ENCODE measurements at places on chromosomes 5 and 9.

DNA sequence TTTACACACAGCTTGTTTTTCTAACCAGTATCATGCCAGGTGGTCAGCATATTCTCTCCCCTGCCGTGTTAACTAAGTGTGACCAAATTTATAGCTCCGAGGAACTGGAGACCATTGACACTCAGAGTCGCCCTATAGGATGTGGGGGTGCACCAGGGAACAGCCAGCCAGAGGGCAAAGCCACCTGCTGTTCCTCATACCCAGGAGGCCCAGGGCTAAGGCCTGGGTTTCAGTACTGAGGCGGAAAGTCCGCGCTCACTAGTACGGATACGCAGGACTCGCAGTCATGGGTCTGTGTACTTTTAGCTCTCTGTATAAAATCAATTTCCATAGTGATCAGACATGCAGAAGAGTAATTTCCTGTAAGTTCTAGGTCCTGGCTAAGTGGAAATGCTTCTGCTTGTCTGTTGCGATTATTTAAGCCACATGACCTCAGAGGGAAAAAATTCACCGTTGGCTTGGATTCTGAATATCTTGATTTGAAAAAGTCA lies 247.0 kb downstream of the AOPEP start:
- no peak for DNase-seq

DNA sequence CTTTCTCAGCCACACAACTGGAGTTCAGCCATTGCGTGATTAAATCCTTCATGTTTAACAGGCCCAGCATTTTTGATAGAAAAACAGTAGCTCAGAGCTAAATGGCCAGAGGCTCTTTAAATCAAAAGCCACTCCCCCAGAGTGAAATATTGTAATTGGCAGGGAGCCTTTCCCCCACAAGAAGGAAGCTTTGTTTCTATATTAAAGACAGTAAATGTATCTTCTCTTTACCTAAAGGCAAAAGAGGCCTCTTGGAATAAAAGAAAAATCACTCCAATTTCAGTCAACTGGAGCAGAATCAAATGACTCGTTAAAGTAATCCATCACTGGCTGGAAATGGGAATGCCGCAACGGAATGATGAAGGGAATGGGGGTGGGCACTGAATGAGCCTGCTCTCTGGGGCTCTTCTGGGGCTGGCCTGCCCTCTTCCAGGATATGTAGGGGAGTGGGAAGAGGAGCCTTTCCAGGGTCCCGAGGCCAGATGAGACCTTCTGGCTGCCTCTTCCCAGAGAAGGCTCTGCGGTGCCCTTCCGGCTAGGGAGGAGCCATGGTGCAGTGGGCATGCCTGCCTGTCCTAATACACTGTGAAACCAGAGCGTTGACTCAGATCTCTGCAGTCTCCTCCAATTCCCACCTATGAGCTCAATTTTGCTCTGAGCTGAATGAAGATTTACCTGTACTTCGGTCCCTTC lies 45.2 kb downstream of the ANKDD1B start:
- no peak for DNase-seq

DNA sequence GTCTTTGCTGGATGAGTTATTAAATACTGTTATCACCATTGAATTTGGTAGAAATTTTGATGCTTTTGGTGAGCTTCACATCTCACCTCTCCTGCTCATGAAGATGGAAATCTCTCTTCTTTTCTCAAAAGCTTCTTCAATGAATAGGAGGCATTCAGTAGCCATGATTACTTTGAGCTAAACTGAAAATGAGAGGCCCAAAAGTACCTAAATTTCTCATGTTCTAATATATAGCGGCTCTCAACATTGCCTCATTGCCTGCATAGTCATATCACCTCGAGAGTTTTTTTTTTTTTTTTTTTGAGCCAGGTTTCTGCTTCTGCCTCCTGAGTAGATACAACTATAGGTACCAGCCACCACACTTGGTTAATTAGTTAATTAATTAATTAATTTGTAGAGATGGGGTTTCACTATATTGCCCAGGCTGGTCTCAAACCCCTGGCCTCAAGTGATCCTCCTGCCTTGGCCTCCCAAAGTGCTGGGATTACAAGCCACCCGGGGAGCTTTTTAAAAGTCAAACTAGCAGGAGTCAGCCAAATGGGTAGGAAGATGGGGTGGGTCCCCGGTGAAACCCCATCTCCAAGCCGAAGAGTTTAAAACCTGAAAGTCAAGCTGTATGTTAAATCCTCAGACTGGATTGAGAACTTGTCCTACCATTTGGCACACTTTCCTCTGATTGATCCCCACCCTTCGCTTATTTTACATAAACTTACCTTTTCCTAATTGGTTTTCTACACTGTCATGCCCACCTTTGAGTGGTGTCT lies 169.0 kb downstream of the DOCK2 start:
- DNase-seq: no peak

DNA sequence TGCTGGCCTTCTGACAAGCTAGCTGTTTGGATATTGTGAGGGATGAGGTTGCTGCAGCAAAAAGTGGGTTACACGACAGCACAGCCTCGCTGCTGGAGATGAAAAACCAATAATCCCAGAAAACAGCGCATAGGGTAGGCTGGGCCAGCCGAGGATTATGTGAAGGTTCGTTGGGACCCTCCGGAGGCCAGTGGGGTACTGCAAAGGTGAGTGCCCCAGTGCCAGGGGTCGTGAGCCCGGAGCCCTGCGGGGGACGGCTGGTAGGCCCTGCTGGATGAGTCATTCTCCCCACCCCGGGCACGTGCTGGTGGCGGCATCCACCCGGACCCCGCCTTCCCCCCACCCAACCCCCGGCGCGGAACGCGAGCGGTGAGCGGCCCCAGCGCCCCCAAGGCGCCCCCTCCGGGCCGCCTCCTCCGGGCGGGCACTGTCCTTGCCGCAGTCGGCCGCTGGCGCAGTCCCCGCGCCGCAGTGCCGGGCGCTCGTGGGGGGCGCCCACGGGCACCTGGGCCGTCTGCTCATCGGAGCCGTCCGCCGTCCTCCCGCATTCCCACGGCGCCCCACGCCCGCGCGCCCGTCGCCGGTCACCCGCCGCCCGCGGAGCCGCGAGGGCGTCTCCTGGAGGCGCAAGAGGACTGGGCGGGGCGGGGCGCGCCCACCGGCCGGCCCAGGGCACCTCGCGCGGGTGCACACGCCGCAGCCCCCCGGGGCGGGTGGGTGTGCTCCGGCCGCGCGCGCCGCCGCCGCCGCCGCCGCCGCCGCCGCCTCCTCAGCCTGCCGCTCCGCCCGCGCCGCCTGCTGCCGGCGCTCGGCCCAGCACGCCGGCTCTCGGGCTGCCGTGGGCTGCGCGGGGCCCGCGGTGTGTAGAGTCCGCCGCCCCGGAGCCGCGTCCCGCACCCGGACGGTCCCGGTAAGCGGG lies at the start of gene PHF24:
PHF24 (plus strand) TSS at position 794 of the 919 bp plus-strand sequence. CDS start 13,014 bp downstream, outside the sequence.
- peak; percentile 14 for DNase-seq

DNA sequence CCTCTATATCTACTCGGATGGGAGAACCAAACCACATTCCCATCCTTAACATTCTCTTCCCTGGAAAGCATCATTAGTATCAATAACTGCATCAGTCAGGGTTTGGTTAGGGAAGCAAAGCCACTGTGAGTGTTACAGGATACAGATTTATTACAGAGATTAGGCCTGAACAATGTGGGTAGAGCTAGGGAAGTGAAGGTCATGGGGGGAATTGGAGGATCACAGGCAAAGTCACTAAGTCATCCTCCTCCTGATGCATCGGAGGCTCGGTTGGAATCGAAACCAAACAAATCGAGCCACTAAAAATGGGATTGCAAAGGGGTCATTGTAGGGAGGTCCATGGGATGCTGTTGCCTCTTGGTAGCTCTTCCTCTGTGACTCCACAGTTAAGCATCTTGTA lies 61.8 kb upstream of the ZBTB43 start:
- DNase-seq: no peak

DNA sequence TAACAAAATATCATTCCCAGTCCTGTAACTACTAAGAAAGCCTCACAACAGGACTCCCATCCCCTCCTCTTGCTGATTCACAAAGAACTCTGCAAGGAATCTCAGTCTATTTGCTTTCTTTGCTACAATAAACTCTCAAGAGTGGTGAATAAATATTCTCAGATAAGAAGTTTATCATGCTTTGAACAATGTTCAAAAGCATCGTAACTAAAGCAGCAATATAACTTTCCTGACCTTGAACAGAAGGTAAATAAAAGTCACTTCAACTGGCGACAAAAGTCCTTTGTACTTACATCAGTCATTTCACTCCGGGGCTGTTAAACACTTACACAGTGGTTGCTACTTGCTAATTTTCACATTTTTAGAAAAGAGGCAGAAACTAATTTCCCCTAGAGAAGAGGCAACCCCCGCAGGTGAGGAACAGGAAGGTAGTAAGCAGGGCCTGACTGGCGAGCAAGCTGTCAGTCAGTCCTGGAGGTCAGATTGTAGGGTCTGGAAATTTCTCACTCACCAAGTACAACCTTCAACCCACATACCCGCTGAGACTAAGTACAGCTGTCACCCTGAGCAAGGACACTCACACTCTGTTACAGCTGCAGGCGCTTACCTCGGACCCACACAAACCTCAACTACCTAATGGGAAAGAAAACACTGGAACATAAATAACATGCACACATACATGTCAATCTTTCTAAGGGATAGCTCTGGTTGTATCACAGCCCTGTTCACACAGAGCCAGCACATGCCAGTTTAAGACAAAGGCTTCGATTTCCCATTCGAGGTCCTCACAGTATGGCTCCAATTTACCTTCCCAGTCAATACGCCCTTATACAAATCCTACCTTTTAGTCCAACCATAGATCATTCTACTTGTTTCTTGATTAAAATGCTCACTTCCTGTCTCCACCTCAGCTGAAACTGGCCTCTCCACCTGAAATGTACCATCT lies 104.6 kb upstream of the RETREG1 start:
- no peak for DNase-seq

DNA sequence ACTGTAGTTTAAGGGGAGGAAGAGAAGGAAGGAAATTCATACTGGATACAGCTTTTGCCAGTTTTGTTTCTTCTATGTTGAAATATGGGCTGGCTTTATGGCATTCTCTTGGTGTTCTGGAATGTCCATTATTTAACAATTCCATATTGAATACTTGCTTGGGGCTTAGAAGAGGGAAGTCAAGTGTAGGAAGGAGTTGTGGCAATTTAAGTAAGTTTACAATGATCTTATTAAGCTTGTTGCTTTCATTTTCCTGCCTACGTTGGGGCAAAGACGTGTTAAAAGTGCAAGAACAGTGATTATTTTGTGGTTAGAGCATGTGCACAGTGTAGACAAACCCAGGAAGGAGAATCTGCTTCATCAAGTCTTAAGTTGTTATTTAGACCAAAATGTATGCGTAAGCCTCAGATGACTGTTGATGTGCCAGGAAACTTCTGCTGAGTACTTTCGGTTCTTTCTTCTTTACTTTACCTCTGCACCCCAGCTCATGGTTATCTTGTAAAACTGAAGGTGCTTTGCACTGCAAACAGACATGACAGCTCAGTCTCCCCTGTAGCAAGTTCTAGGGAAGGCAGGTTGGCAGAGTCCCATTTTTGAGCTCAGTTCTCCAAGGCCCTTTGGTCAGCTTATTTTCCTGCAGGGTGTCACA lies 75.8 kb downstream of the F2RL2 start:
- DNase-seq: peak; percentile 22

- DNase-seq: no peak
These were observed 85.0 kb downstream of the SEMA4D start for GRCh38 chr9:89412951-89413350.

GRCh38 chr9:137435381-137435891 lies 5.7 kb downstream of the ENTPD8 start:
- DNase-seq: no peak
